Activated CD4-positive, alpha-beta T cell treated with anti-CD3 and anti-CD28 coated beads for 4 hours (primary cell): ENCODE measurements at places on chromosomes 2 and 18.

- no peak for DNase-seq
These were observed 4.8 kb upstream of the CASP8 start for GRCh38 chr2:201255408-201256033.

- no peak for DNase-seq
These were observed 73.9 kb downstream of the NDUFA10 start for GRCh38 chr2:239951129-239951734.

DNA sequence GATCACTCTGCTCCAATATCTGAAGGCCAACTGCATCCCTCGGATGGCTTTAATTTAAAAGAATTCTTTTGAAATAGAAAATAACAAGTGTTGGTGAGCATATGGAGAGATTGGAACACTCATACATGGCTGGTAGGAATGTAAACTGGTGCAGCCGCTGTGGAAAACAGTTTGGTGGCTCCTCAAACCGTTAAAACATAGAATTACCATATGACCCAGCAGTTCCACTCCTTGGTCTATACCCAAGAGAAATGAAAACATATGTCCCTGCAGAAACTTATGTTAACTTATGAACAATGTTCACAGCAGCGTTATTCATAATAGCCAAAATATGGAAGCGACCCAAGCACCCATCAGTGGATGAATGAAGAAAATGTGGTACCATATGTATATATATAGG, 60.1 kb downstream of the NPAS2 start:
- no peak for DNase-seq

- no peak for DNase-seq
These were observed 3.0 kb downstream of the SIX2 start for GRCh38 chr2:45006041-45006941.

DNA sequence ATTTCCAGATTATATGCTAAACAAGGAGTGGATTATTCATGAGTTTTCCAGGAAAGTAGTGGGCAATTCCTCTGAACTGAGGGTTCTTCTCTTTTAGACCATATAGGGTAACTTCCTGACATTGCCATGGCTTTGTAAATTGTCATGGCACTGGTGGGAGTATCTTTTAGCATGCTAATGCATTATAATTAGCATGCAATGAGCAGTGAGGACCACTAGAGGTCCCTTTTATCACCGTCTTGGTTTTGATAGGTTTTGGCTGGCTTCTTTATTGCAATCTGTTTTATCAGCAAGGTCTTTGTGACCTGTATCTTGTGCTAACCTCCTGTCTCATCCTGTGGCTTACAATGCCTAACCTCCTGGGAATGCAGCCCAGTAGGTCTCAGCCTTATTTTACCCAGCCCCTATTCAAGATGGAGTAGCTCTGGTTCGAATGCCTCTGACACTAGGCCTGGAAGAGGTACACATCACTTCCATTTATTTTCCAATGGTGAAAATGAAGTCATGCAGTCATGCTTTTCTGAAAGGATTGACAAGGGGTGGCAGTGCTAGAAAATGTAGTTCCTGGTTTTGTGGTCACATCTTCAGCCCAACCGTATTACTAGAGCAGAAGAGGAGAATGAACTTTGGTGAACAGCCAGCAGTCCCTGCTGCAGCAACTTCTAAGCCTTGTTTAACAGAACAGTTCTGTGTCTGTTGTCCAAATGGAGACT, 26.6 kb upstream of the ITGA4 start:
- DNase-seq = no peak

- no peak for DNase-seq
These were observed at the start of gene PROKR1 for GRCh38 chr2:68643011-68643873. Gene PROKR1 (plus strand): TSS chr2:68643579. CDS start chr2:68645822, 2,243 bp downstream.

GRCh38 chr2:189533288-189534035, 47.1 kb downstream of the SLC40A1 start:
- no peak for DNase-seq

GRCh38 chr18:57586251-57587049, at the start of gene FECH:
Gene FECH (minus strand): TSS chr18:57586702. CDS start chr18:57586620, 82 bp downstream.
- DNase-seq = peak; percentile 56

DNA sequence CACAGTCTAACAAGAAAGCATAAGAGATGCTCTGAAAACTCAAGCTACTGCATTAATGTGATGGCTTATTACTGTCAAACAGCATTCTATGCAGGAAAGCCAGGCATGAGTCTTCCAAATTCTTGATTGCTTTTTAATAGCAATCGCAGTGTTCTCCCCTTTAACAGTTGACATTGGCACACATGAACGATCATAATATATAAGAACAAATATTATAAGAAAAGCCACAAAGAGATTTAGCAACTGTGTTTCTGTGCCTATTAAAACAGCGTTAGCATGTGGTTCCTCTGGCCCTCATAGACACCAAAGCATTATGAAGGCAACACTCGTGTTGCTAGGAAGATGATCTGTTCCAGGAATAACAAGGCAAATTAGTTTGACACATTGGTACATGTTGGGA, 245.0 kb downstream of the ACKR3 start:
- no peak for DNase-seq
